ENCODE measurements at places on chromosomes 16 and 17.

DNA sequence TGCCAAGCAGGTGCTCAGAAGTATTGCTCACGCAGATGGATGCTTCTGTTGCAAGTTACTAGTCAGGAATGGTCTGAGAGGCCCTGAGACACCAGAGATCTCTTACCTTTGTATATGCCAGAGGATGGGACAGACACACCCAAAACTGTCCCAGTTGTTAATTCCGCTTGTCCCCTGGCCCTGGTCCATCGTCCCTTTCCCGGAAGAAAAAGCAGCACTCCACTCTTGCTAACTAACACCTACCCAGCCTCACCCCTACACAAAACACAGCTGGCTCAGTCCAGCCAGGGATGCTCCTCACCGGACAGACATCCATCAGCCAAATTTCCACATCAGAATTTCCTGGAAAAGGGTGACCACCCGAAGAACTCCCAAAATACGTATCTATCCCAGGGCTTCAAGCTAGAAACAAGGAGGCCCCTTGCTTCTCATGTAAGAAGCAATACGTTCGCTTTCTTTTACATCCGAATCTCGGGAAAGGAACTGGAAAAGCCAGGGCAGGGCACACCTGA is 2.0 kb downstream of the GAS7 start:
- no peak for DNase-seq

GRCh38 chr16:86653285-86654006 is 75.1 kb downstream of the FOXL1 start:
- DNase-seq: no peak

- DNase-seq: no peak
Observed at GRCh38 chr17:72191356-72191755, 70.5 kb downstream of the SOX9 start.

- no peak for DNase-seq
Observed at GRCh38 chr16:56122251-56122650, 69.0 kb upstream of the GNAO1 start.

DNA sequence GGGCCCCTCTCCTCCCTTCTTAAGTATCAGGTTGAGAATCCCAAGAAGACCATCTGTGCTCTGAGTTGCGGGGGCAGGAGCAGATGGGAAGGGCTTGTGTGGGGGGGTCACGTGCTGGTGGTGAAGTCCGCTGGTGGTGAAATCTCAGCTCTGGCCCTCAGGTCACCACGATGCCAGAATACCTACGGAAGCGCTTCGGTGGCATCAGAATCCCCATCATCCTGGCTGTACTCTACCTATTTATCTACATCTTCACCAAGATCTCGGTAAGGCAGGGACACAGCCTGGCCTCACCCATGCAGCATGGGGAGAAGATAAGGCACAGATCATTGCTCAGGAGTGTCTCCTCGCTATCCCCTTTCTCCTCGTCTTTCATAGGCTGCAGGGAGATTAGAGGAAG is 29.7 kb downstream of the SLC5A11 start:
- DNase-seq: no peak

GRCh38 chr17:79808763-79809529 is 12.1 kb upstream of the CBX8 start:
- DNase-seq: no peak

- DNase-seq: no peak
Observed at GRCh38 chr16:4958510-4959438, 644 bp downstream of the SEC14L5 start.

DNA sequence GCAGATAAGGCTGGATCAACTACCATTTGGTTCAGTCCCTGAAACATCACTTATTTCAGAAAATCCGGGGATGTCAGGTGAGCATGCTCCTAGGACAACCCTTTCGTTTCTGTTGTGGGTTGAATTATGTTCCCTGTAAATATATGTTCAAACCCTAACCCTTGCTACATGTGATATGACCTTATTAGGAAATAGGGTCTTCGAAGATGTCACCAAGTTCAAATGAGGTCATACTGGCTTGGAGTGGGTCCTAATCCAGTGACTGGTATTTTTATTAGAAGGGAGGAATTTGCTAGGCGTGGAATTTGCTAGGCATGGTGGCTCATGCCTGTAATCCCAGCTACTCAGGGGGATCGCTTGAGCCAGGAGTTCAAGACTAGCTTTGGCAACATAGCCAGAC is 21.3 kb downstream of the SNX20 start:
- no peak for DNase-seq

DNA sequence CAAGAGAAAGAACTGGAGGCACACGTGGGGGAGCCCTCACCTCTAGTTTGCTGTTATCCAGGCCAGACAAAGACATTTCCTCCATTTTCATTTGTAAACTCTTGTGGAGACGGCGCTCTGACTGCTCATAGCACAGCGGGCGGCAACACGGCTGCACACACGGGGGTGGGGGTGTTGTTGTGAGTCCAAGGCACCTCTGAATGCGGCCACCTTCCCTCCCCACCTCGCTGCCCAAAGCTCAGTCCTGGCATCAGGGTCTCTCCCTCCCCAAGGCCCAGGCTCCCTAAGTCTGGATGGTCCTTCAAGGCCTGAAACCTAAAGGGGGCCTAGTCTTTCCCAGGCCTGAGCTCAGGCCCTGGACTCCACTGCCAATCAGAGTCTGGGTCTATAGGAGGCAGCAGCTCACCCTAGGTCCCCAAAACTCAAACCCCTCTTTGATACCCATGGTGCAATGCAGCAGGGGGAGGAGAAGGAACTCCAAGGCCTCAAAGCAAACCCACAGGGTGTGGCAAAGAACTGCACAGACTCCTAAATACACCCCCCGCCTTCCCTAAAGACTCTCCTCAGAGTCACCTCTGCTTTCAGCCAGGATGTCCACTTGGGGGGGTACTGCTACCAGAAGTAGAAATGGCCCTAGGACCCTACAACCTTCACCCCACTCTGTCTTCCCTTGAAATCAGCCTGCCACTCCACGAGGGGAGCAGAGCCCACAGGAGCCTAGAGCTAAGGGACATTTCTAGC is 1.5 kb downstream of the ATXN7L3 start:
- DNase-seq: no peak

DNA sequence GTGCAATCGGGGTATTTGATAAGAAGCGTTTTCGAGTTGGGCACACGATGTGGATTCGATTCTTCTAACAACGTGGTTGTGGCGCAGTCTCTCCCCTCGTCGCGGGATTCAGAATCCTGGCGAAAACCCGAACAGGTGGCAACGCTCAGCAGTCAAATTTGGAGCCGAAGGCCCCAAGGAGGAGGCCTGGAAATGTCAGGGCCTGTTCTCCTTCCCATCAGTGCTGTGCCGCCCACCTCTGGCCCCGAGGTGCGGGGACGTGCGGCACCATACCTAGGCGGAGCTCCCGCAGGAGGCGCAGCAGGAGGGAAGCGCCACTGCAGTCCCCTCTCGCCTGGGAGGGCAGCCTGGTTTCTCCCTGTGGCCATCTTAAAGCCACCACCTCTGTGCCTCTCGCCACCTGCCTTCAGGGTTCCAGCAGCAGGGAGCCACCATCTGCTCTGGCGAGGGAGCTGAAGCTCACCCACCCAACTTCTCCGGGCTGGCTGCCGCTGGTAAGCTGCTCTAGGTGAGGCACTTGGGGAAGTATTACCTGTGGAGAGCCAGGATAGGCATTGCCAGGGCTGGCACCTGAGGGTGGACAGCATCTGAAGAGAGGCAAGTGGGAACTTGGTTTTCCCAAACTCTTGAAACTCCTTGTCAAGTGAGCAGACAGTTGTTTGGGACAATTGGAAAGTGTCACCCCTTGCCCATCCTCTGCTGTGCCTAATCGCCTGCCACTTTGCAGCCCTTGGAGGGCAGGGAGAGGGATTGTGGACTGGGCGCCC is 2.6 kb upstream of the AATF start:
- DNase-seq: no peak

DNA sequence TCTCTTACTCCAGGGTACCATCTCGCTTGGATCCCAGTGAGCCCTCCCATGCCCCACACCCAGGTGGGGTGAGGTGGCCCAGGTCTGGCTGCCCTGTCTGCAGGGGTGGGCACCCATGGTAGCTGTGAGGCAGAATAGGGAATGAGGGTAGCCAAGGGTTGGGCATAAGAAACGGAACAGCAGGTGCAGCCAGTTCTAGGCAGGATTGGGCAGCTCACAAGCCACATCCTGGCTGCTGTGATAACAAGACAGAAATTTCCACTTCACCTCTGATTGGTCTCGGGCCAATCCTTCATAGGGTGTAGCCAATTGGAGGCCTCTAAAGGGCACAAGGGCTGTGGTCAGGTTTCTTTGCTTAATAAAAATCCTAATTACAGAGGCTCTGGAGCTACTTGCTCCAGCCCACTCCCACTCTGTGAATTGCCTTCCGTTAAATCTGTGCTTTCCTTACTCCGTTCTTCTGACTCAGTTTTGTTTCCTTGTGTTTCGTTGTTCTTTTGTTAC is 1.5 kb upstream of the ARHGDIG start:
- DNase-seq: no peak

DNA sequence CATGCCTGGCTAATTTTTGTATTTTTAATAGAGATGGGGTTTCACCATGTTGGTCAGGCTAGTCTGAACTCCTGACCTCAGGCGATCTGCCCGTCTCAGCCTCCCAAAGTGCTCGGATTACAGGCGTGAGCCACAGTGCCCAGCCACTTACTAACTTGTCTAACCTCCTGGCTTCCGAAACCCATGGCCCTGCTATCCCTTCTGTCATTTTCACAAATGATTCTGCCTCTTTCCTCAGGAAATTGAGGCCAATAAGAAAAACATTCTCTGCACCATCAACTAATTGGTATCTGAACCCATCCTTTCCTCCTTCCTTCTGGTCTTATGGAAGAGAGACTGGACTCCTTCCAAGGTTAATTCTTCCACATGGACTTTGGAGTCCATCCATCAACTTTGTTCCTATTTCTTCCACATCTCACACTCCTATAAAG is 27.9 kb upstream of the TNRC6A start:
- DNase-seq: no peak

DNA sequence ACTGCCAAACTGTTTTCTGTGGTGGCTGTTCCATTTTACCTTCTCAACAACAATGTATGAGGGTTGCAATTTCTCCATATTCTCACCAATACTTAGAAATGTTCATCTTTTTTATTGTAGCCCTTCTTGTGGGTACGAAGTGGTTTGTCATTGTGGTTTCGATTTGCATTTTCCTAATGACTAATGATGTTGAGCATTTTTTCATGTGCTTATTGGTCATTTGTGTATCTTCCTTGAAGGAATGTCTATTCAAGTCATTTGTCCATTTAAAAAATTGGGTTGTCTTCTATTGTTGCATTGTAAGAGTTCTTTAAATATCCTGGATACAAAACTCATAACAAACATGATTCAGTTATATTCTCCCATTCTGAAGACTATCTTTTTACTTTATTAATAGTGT is 47.5 kb upstream of the CCL2 start:
- DNase-seq: no peak

DNA sequence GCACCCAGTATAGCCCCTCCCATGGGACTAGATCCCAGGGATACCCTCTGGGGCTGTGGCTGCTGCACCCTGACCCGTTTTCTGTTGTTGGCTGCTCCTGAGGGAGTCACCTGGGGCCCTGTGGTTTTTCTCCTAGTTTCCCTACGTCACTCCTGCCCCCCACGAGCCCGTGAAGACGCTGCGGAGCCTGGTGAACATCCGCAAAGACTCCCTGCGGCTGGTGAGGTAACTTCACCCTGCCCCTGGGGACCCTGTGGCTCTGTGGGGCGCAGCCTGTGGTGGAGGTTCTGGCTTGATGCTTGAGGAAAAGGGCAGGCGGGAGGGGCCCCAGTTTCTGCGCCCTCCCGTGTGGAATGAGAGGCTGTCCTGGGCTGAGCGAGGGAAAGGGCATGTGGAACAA is 27.2 kb downstream of the MGRN1 start:
- DNase-seq: no peak

GRCh38 chr16:14963281-14964173 is 11.3 kb upstream of the PDXDC1 start:
- no peak for DNase-seq

GRCh38 chr16:74862743-74863244 is 88.2 kb upstream of the FA2H start:
- peak; percentile 59 for DNase-seq

- DNase-seq: peak; percentile 51
Observed at GRCh38 chr17:45895304-45895968, 1.1 kb downstream of the MAPT start.

DNA sequence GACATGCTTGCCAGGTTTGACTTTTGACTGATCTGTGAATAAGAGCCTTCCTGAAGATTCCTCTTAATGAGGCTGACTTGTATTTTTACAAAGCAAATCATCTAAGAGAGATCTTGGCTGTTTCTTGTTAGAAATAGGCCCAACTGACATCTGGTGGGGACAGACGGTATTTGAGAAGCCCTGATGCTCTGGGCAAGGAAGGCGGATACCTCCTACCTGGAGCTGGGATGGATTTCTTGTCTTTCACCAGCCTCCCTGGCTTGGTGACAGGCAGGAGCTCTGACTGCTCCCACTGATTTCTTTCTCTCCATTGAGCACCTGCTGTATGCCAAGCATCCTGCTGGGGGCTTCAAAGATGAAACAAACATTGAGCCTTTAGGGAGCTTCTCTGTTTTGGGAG is 40.4 kb downstream of the AKAP1 start:
- DNase-seq: no peak

GRCh38 chr17:81869221-81870130 is 1.7 kb downstream of the ARHGDIA start:
- DNase-seq: no peak

- DNase-seq: peak; percentile 50
Observed at GRCh38 chr17:38749223-38750043, 1.3 kb upstream of the PCGF2 start.

DNA sequence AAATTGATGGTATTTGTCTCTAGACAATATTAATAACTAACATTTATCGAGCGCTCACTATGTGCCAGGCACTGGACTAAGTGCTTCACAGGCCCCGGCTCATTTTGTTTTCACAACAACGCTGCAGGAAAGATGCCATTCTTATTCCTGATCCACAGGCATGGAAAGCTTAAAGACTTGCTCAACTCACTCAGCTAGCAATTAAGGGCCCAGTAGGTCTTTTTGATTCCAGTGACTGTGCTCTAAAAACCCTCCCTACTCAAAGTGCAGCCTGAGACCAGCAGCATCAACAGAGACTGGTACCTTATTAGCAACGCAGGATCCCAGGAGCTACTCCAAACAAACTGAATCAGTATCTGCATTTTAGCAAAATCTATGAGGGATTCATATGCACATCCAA is 35.3 kb downstream of the CUEDC1 start:
- DNase-seq: no peak
